Neuronal stem cell (in vitro differentiated cells): ENCODE measurements at places on chromosomes 13 and 19.

GRCh38 chr13:99666146-99666805 lies 165.0 kb downstream of the TM9SF2 start:
- DNase-seq: no peak

GRCh38 chr13:27968316-27969081 lies 616 bp downstream of the CDX2 start:
- no peak for DNase-seq

- DNase-seq: no peak
Observed at GRCh38 chr13:48653472-48653939, at the start of gene CYSLTR2. Gene CYSLTR2, plus strand, starts transcription at chr13:48653929. Its CDS starts 52,889 bp downstream, at chr13:48706818.

GRCh38 chr19:33108161-33108560 lies 23.8 kb upstream of the WDR88 start:
- DNase-seq: no peak

GRCh38 chr13:21208652-21209154 lies 32.2 kb downstream of the MRPL57 start:
- DNase-seq: no peak

DNA sequence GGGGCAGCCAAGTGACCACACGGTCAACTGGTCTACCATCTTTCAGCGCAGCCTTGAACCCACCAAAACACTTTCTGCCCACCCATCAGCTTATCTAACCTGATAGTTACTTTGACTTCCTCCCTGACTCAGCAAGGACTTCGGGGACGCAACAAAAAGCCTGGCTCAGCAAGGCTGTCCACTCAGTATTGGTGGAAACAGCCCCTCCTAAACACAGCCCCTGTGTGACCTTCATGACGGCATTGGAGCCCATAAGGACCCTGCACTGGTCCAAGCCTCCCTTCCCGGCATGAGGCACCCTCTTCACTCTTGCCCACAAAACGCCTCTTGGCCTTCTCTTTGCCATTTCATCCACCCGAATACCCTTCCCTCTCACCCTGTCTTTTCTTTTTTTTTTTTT lies 39.1 kb downstream of the INSR start:
- DNase-seq: no peak

DNA sequence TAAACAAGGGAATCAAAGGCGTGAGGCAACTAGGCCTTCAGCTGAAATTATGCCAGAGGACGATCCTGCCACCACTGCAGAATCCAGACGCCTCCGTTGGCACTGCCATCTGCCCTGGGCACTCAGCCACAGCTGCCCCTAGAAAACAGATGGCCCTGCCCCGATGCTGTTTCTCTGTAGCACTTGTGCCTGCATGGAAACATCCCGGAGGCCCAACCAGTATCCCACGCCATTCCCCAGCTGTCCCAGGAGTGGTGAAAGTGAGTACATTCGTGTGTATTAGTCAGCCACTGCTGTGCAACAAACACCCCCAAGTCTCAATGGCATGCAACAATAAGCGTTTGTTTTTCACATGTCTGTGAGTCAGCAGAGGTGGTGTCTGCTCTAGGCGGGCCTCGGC lies 8.9 kb upstream of the CRTC1 start:
- no peak for DNase-seq
